Dermis microvascular lymphatic vessel endothelial cell (primary cell): ENCODE measurements at places on chromosomes 13 and 19. TPM values are rescaled to one million over a fixed set of nuclear protein-coding genes. Genes with fewer than 3 reads are reported as not detected.

ZNF493 gene
- 8.2 and 14.2 TPM in 2 replicates for total RNA-seq

PODNL1 gene
- total RNA-seq, result 0.25 TPM in 1 of 2 replicates, not detected in the other

LIM2 gene
- total RNA-seq, result not detected in 2 replicates

ATCAY gene
- total RNA-seq, result under 0.01 TPM in 1 of 2 replicates, not detected in the other

ZNF155 gene
- 5.0 and 6.8 TPM in 2 replicates for total RNA-seq

FCHO1 gene
- 0.63 and 0.90 TPM in 2 replicates for total RNA-seq

SELENOV gene
- not detected in 2 replicates for total RNA-seq
